NCI-H2081 treated with DMSO at 0.1 percent for 48 hours (cell line): ENCODE measurements at places on chromosomes 6 and 20.

DNA sequence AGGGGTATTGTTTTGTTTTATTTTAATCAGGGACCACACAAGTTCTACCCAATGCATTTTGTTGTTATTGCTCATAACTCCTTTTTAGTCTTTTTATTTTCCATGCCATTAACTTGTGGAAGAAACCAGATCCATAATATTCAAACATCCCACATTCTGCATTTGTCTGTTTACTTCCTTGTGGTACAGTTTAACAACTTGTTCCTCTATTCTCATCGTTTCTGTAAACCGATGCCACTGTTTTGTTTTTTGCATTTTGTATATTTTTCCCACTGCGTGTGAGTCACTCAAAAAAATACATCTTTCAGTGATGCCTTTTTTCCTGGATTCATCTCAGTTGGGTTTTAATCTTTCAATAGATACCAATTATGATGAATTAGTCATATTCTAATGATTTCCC is 22.3 kb downstream of the SF3B5 start:
- DNase-seq, result no peak

DNA sequence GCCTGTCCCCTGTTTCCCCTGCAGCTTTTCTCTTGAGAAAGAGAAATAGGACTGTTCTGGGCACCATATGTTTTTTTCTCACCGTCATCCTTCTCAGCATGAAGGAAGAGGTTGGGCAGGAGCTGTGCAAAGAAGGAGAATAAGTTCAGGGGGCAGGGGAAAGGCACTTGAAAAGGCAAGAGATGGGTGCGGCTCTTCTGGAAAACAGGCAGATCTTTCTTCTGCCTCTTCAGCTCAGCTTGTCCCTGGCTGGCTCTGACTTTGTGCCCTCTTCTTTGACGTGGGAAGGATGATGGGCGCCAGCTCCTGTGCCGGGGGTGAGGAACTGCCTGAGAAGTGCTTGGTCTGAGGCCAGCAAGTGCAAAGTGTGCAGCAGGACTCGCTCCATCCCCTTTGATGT is 206.5 kb downstream of the DOK5 start:
- no peak for DNase-seq

GRCh38 chr20:17227669-17228623 is 1.1 kb downstream of the PCSK2 start:
- DNase-seq, result no peak

DNA sequence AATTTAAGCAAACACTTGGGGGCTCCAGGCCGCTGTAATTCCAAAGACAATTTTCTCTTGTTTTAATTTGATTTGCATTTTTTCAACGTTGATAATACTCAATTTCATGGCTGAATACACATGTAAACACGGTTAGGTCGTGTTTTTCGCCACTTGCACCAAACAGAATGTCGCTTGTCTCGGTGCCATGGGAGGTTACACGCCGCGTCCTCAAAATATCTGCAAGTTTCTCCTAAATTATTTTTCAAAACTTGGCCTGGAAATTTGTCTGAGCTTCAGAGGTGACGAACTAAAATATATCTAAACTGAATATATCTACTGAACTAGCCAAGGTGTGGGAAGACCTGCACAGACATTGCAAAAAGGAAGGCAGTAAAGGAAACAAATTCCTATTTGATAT is 15.0 kb downstream of the FOXA2 start:
- DNase-seq, result no peak

- DNase-seq, result no peak
Measured at GRCh38 chr6:35955970-35956369, 35.1 kb upstream of the SRPK1 start.

DNA sequence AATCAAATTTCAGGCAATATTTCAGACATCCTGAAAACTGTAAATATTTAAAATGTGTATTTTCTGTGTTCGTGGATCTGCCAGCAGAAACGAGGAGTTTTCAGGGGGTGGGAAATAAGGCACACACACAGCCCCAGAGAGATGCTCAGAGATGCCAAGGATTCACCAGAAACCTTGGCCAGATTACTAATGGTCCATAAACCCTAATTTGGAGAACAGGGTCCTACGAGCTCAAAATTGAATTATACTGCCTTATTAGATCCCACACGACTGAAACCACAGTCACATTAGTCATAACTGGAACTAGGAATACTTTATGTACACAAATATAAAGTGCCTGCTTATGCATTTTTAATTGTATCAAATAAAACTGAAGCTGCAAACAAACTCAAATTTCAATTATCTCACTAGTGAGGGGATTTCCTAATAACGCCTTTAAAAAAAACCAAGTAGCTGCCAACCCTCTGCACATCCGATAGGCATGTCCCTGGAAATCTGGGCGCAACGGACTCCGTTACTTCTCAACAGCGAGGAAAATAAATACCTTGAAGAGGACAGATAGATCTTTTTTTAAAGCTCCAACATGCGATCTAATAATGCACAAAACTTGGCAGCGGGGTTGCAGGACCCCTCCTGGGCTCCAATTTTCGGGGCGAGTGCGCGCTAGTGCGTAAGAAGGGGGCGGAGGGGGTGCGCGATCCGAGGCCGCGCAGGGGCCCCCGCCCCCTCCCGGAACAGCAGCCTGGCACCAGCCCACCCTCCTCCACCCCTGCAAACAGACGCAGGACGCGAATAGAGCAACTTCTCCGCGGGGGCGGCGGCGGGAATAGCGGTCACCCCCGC is 897 bp downstream of the CHD6 start:
- DNase-seq, result no peak

DNA sequence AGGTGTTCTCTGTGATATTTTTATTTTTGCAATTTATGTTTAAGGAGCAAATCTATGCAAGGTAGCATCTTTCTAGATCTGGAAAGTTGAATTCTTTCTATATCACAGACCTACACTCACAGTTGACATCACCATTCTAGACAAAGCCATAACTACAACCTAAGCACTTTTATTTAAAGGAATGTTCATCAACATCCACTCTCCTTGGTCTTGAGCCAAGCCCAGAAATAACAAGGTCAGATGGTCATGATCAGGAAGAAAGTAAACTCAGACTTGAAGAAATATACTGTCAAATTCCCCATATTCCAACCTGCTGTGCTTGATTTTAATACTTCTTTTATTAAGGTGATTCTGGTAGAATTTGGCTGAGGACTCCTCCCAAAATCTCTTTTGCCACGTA is 32.2 kb downstream of the MMUT start:
- no peak for DNase-seq

GRCh38 chr6:28569748-28570147 is 44.1 kb downstream of the GPX5 start:
- no peak for DNase-seq

GRCh38 chr6:47663462-47664216 is 34.7 kb upstream of the ADGRF4 start:
- no peak for DNase-seq

- no peak for DNase-seq
Measured at GRCh38 chr20:32332614-32333013, 25.5 kb upstream of the ASXL1 start.

- DNase-seq, result no peak
Measured at GRCh38 chr20:4613184-4613583, 108.5 kb upstream of the PRND start.

DNA sequence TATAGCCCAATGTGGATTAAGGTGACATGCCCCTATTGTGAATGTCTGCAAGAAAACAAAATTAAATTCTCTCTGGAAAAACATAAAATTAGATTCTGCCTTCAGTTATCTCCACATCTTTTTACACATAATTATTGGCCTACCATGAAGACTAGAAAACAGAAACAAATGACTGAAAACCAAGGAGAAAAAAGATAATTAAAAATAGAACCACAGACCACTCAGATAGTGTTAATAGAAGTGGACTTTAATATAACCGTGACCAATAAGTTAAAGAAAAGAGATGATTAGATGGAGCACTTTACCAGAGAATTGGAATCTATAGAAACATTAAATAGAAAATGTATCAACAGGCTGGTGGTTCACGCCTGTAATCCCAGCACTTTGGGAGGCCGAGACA is 445.7 kb downstream of the EPM2A start:
- no peak for DNase-seq

DNA sequence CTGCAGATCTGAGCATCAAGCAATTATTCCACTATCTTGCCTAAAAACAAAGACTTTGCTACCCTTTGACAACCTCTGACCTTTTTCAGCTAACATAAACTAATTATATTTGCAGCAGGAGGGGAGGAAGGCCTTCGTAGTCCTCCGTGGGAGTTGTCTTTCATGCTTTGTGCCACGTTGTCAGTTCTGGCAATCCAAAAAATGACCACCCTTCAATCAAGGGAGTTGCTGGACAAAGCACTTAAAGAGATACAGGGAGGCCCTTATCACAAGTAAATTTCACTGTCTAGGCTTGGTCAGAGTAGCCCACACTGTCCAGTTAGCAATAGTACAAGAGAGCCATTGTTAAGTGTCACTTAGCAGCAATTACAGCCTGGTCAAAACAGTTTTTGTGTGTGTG is 578.9 kb downstream of the HAO1 start:
- DNase-seq, result no peak

- DNase-seq, result no peak
Measured at GRCh38 chr20:31581391-31581790, 23.7 kb upstream of the ID1 start.

- no peak for DNase-seq
Measured at GRCh38 chr20:43843096-43843964, 71.3 kb upstream of the TOX2 start.

DNA sequence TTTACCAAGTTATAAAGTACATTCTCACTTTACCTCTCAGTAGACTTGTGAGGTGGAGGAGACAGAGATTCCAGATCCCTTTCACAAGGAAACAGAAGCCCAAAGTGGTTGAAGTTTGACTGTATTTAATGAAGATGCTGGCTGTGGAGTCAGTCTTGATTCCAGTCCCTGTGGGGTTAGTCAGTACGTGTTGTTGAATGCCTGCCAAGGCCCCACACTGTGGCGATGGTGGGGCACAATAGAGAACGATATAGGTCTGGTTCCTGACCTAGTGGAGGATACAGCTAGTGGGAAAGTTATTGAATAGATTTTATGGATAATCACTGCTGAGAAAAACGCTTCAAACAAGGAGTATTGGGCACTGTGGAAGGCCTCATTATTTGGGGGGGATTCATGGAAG is 71.4 kb downstream of the LRRC1 start:
- DNase-seq, result no peak

GRCh38 chr20:37261714-37262113 is at the start of gene GHRH:
TSS of gene GHRH (minus strand) at chr20:37261814. CDS start at chr20:37256889, 4,925 bp downstream.
- no peak for DNase-seq

DNA sequence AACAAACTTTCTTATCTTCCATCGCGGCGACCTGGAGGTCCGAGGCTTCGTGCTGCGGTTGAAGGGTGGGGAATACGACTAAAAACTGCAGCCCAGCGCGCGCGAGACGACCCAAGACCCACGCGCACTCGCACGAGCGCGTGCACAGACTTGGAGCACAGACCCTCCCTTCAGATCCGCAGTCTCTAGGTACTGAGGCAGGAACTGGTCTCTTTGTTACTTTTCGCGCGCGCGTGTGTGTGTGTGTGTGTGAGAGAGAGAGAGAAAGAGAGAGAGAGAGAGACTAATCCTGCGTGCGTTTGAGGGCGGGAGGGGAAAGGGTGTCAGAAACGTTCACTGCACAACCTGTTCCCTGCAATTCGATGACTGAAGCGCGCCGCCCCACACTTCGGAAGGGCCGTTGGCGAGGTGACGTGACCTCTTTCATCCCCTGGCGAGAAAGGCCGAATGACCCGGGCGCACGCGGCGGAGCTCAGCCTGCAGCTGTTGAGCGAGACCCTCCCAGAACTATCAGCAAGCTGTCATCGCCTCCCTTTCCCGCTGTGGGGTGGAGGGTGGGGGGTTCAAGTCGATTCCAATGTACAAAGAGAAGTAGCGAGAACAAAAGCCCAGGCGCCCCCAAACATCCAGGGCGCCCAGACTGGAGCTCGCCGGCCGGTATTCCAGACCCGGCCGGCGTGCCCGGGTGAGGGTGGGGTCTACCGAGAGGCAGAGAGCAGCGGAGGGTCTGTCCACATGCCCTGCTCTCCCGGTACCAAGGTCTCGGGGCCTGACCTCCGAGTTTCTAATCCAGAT is 1.5 kb upstream of the TUBB2B start:
- DNase-seq, result no peak

DNA sequence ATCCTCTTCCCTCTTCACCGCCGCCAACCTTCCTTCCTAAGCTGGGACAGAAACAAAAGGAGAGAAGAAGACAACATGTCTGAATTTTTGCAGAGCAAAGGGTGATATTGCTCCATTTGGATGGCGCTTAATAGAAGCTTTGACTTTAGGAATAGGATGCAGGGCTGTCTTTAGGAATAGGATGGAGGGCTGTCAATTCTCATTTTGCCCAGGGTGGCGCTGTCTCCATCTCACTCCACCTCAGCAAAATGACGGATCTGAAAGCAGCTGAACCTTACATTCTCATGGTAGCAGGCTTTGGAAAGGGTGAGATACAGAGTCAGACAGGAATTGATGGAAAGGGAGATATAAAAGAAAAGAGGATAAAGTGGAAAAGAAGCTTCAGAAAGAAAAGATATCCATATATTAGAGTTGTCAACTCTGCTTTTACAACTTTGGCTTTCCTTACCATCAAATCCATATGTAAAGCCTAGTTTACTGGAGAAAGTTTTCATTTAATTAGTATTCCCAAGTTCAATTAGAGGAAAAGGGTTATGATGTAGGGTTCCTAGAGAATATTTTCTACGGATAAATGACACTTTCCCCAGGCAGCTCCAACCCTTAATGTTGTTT is 2.4 kb downstream of the MTCL3 start:
- no peak for DNase-seq

- DNase-seq, result no peak
Measured at GRCh38 chr6:165647041-165647440, 16.0 kb downstream of the PDE10A start.

- no peak for DNase-seq
Measured at GRCh38 chr20:58697867-58698703, 5.5 kb downstream of the NPEPL1 start.

GRCh38 chr6:128266946-128267345 is 253.5 kb downstream of the PTPRK start:
- no peak for DNase-seq

DNA sequence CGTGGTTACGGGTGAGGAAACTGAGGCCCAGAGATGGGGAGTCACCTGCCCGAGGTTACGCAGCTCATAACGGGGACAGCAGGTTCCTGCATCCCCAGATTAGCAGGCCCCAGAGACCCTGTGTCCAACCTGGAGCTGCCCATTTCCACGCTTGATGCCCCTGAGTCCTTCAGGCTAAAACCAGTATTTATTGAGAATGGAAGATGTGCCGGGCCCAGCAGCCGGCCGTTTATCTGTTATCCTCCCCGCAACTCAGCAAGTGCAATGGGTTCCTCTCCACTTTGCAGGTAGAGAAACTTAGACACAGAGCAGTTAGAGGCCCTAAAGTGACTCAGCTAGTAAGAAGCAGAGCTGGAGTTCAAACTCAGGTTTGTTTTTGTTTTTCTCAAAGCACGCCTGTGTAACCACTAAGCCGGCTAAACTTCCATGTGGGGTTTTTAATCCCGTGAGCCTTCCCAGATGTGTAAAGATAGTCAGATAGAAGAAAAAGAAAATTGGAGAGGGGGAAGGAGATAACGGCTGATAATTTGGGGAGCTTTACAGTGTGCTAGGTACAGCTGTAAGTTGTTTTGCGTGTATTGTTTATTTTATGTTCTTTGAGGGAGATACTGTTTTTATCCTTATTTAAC is 775 bp downstream of the PFDN4 start:
- no peak for DNase-seq
